CD4-positive, alpha-beta T cell treated with Interleukin-4 for 1 hour (primary cell): ENCODE measurements at places on chromosomes 3 and 15.

- no peak for DNase-seq
These were observed 178.4 kb downstream of the TP63 start for GRCh38 chr3:189809583-189809982.

GRCh38 chr3:163773136-163773535 is 1305.2 kb downstream of the SI start:
- no peak for DNase-seq

DNA sequence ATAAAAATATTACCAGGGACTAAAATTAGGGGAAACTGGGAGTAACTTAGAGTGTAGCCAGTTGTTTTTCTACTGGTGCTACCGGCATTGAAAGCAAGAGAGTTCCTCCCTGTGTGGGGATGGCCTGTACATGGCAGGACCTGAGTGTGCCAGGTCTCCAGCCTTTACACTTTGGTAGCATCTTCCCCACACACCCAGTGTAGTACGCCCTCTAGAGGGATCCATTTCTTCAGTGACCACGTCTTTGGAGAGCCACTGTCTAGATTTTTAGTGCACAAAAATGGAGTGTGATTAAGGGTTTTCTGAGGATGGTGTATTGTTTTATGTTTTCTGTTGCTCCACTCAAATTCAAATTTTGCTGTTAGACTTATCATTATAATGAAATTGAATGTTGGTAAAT is 507.0 kb upstream of the TPRG1 start:
- peak; percentile 20 for DNase-seq

DNA sequence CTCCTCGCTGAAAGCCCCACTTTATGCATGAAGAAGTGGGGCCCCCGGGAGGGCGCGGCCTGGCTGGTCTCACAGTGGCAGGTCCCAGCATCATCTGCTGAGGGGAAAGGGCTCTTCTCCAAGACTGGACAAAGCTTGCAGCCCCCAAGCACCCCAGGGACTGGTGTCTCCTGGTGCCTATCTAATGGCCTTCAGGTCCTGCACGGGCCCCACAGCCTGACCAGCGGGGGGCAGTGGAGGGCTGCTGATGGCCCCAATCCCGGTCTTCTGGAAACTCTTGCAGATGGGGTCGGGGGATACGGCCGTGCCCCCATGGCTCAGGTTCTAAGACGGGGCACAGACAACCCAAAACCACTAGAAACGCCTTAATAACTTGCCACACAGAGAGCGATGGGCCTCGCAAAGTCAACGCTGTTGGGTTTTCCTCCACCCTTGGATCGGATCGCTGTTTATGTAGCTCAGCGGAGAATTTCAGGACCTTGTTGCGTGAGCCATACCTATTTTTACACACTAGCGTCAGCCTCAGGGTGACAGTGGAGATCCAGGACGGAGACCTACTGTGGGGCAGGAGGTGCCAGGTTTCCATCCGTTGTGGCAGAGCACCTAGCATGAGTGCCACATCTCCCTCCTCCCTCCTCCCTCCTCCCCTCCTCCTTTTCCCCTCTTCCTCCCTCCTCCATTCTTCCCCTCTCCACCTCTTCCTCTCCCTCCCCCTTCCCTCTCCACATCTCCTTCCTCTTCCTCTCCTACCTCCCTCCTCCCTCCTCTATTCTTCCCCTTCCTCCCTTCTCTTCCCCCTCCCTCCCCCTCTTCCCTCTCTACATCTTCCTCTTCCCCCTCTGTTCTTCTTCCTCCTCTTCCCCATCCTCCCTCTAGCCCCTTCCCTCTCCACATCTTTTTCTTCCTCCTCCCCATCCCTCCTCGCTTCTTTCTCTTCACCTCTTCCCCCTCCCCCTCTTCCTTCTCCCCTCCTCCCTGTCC is 79.3 kb upstream of the ALDH1L1 start:
- DNase-seq, result no peak

DNA sequence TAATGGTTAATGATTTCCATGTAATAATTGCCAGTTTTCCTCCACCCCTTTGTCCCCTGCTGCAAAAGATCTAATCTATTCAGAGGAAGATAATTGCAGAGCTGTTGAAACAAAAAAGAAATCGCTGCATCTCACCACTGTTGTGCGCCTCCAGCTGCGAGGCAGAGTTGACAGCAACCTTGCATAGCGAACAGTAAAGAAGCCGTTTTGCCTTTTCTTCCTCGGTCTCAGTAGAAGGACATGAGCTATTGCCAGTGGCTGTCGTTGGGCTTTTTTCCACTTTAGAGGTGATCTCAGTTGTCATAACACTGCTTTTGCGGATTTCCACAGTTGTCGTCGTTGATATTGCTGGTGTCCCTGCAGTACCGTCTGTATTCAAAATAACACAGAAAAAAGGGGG is 314.2 kb downstream of the ZNF385D start:
- no peak for DNase-seq

DNA sequence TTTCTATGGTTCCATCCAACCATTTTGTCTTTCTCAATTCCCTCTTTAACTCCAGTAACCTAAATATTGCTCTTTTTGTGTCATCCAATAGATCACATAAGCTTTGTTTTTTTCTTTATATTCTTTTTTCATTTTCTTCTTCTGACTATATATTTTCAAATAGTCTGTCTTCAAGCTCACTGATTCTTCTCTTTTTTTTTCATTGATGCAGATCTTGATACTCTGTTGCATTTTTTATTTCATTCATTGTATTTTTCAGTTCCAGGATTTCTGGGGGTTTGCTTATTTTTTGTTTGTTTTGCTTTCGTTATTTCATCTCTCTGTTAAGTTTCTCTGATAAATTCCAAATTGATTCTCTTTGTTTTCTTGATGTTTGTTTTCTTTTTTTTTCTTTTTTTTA is 36.2 kb downstream of the CLDN1 start:
- no peak for DNase-seq

DNA sequence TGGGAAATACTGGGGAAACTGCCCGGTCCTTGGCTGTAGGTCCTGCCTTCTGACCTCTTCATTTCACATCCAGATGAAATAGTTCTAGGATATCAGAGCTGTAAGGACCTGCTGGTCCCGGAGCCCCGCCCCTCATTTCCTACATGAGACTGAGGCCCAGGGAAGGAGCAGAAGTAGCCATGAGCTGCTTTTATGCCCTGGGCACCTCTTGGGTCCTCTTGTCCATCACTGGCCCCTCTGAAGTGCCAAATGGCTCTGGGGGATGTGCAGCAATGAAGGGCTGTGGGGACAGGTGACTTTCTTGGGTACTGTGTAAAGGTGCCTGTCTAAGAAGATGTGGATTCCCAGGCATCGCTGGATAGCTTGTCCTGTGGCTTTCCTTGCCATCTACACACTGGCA is 40.3 kb upstream of the ESYT3 start:
- no peak for DNase-seq

GRCh38 chr3:132009241-132009640 is 25.6 kb downstream of the CPNE4 start:
- no peak for DNase-seq

DNA sequence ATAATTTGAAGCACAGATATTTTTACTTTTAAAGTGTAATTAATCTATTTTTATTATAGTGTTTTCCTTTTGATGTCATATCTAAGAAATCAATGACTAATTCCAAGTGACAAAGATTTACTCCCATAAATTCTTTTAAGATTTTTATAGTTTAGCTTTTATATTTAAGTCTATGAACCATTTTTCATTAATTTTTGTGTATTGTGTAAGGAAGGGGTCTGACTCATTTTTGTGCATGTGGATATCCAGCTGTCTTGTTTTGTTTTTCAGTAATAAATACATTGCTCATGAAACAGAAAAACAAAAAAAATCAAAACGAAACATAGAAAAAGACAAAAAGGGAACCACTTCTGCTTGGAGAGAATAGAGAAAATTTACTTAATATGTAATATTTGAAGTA is 145.1 kb downstream of the EPHA6 start:
- no peak for DNase-seq

- DNase-seq, result no peak
These were observed 12.6 kb downstream of the BFSP2 start for GRCh38 chr3:133412183-133413132.

GRCh38 chr3:71949442-71949841 is 164.5 kb upstream of the PROK2 start:
- DNase-seq, result no peak

GRCh38 chr15:85430406-85431204 is 50.2 kb downstream of the AKAP13 start:
- DNase-seq, result no peak

DNA sequence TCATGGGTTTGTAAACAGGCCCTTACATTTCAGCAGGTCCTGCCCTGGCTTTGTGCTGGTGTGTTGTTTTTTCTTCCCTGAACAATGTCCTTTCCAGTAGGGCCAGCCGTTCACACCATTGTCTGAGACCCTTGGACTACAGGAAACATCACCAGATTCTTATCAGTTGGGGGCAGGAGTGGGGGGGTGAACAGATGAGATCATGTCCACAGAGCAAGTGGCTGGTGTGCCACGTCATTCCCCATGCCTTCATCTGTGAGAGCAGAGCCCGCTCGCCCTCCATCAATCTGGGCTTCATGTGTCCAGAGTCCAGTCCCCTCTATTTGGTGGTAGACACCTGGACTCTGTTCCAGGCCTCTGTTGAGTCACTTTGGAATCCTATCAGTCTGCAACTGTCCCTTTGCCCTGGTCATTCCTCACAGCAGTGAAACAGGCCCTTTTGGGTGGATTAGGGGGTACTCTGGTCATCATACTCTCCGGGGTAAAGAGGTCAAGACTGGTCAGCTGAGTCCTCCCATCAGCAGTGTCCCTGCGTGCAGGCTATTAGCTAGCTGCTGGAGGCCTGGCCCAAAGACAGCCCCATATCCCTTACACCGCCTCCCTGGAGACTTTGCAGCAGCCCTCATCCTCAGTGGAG is 15.0 kb downstream of the SEMA3G start:
- no peak for DNase-seq

DNA sequence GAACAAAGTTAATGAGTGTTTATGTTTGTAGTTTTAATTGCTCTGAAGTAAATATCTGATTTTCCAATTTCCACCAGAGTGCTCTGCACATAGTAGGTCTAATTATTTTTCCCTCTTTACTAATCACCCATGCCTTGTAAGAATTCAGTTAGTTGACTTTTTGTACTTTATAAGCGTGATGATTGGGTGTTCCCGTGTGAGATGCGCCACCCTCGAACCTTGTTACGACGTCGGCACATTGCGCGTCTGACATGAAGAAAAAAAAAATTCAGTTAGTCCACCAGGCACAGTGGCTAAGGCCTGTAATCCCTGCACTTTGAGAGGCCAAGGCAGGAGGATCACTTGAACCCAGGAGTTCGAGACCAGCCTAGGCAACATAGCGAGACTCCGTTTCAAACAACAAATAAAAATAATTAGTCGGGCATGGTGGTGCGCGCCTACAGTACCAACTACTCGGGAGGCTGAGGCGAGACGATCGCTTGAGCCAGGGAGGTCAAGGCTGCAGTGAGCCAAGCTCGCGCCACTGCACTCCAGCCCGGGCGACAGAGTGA is 507 bp upstream of the VHL start:
- DNase-seq, result no peak

DNA sequence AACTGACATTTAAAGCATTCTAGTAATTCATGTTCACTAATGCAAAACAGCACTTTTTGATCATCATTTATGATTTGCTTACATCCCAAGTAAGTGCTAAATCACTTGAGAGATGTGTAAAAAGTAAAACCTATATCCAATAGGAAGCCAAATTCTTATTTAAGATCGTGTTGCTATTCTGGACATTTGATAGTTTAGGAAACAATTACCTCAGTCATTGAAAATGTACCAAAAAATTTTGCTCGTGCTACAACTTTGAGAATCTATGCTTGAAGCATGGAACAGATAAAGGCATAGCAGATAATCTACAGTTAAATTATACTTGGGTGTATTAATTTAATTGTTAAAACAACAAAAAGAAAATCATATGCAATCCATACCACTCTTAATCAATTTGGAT is 571.6 kb upstream of the NR2F2 start:
- DNase-seq, result no peak

GRCh38 chr3:178966299-178967176 is 105.1 kb downstream of the ZMAT3 start:
- DNase-seq, result no peak

- no peak for DNase-seq
These were observed 164.3 kb upstream of the VEPH1 start for GRCh38 chr3:157667493-157667892.

DNA sequence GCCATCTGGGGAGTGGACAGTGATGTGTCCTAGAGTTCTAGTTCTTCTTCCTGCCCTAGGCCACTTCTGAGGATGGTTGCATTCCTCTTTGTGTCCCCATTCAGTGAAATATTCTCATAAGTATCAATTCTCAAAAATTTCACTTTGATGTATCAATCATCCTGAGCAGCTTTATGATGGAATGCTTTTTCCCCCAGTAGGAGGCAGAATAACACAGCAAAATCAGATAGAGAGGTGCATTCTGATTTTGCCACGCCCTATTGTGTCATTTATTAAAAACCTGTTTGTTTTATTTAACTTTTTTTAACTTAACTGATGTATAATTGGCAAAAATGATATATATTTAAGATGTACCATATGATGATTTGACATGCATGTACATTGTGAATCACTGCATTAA is 656.0 kb upstream of the GRM7 start:
- DNase-seq, result no peak

GRCh38 chr3:112460519-112461195 is 38.6 kb downstream of the BTLA start:
- no peak for DNase-seq

DNA sequence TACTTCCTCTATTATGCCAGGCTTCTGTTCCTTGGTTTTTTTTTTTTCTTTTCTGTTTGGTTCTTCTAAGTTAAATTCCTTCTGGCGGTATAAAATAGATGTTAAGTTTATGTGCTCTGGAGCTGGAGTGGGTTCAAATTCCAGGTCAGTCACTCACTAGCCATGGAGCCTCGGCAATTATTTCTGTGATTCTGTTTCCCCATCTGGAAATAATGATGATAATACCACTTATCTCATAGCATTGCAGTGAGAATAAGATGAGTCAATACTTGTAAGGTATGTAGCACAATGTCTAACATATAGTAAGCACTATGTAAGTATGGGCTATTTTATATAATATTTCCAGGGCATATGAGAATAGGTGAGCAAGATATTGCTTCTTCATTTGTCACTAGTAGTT is 33.2 kb upstream of the ZDHHC23 start:
- no peak for DNase-seq

- peak; percentile 22 for DNase-seq
These were observed 136.4 kb downstream of the LIPC start for GRCh38 chr15:58568157-58568571.

DNA sequence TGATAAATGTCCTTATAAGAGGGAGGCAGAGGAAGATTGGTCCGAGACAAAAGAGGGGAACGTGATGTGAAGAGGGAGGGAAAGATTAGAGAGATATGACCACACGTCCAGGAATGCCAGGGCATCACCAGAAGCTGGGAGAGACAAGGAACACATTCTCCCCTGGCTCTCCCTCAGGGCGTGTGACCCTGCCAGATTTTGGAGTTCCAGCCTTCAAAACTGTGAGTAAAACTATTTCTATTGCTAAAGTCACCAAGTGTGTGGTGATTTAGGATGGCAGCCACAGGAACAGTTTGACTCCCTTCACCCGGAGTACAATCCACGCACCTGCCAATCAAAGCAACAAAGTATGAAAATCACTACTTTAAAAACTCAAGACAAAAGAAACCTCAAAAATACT is 32.1 kb upstream of the TJP1 start:
- DNase-seq, result no peak
